ENCODE measurements at places on chromosomes 5 and 9.

- DNase-seq, result no peak
These were observed 26.8 kb upstream of the TNFAIP8 start for GRCh38 chr5:119328753-119329602.

DNA sequence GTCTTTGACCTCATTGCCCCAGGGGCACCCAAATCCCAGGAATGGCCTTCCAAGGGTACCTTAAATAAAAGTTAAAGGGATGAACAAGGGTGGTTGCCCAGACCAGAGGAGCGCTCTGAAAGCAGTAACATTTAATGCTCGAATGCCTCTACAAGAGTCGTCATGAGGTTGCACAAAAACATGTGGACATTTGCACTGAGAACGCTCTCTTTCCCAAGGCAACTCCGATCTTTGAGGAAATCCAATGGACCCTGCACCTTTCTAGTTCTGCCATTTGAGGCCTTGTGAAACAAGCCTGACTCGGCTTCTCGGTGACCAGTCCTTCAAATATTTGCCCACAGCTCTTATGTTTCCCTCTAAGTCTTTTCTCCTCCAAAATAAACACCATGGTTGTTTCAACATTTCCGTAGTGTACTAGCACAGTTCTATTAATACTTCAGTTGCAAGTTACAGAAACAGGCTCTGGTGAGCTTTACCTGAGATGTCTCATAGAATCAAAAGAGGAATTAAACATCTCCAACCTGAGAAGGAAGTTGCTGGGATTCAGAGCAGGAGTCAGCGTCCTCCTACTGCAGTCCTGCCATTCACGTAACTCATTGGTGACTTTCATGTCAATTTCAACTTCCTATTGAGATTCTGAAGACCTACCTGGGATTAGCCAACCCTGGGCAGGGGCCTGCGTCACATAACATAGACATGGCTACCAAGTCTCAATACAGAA lies 168.8 kb upstream of the RAI14 start:
- no peak for DNase-seq

DNA sequence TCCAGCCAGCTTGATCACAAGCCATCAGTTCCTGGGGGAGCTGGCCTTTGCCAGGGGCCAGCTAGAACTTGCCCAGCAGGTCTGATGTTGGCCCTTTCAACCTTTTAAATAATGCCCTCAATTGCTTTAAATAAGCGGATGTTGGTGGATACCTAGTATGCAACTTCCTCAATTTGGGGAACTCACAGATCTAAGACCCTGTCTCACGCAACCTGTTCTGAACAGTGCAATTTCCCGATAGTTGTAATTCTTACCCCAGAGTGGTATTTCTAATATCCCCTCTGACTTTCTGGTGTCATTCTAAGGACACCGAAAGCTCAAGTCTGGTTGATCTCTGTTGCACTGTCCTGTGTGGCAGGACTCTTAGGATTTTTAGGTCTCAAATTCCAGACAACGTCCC lies 23.1 kb downstream of the GALNT12 start:
- DNase-seq, result no peak

DNA sequence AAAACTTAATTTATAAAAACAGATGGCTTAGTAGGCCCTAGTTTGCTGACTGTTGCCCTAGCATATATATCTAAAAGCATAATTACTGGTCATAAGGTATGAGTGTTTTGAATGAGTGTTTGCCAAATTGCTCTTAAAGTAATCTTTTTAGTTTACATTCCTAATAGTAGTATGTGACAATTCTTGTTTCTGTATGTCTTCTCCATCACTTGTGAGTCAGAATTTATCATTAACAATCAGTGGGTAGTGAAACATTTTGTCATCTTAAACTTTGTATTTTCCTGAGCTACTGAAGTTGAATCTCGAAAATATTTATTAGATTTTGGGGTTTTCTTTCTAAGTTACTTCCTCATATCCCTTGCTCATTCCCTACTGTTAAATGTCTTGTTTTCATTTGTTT lies 49.6 kb downstream of the APC start:
- no peak for DNase-seq

DNA sequence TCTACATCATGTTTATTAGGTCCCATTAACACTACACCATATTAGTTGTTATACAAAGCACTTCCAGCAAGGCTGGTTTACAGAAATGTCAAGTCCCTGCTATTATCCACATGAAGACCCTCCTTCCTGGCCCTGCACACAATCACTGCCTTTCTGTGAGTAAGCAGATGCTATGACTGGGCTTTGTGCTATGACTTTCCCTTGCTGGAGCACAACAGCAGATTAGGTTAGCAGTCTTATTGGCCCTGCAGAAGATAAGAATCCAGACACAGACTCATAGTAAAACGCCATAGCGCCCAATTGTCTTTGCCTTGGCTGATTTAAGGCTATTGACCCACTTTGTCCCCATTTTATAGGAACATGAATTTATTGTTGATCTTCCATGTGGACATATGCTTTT lies 228.9 kb upstream of the ACTBL2 start:
- no peak for DNase-seq

DNA sequence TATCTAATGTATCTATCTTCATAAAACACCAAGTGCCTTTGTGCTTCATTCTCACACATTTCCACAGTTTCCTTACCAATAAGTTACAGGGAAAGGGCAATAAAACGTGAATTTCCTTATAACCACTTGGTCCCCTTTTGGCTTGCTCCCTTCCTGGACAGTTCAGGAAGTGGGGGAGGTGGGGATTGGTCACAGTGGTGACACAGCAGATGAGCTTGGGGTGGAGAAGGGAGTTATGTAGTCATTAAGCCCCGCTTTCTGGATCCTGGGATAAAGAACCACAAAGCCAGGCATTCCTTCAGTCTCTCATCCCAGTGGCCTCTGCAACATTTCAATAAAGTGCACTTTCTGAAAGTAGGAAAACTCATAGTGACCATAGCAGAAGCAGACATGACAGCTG lies 47.1 kb upstream of the FYB1 start:
- no peak for DNase-seq
